ENCODE measurements at places on chromosomes 3 and 15.
A peak's percentile ranks its signal among the peaks of the same experiment; 100 is the strongest.

- DNase-seq: no peak
Observed at GRCh38 chr3:164465172-164465571, 613.1 kb downstream of the SI start.

- no peak for DNase-seq
Observed at GRCh38 chr15:78681281-78682003, 40.4 kb upstream of the CHRNB4 start.

DNA sequence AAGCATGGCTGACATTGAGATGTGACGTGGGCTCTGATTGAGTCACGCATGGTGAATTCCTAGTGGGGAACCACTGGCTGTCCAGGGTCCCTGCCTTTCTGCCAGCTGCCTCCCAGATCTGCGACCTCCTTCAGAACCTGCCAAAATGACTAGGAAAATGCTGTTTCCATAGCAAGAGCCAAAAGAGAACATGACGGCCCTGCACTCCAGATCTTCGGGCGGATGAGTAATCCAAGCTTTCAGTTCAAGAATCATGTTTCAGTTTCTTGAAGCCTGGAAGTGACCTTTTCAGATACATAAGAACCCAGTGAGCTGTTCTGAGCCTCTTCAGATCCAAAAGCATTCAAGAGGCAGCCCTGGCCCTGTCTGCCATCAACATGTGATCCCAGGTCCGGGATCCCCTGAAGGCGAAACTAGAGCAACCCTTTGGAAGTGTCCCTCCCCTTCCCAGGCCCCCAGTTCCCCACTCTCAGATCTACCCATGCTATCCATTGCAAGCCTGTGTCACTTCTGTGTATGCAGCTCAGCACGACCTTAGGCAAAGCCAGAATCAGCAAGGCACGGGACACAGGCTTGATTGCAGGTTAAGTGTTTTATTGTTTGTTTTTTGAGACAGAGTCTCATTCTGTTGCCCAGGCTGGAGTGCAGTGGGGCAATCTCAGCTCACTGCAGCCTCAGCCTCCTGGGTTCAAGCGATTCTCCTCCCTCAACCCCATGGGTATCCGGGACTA is 19.7 kb downstream of the ANKRD63 start:
- DNase-seq: no peak

DNA sequence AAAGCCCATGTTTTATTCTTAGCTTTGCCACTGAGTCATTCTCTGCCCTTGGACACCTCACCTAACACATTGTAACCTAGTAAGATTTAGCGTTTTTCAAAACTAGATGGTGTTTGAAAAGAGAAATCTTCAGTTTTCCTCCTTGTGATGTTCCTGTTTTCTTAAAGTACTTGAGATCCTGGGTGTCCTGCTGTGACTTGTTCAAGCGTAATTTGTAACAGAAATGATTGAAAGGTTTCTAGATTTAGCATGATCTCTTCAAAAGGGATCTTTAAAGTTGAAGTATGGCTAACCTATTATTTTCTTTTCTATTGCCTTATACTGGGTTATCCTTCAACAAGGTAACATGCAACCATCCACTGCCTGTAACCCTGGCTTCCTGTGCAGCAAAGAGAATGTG is 32.6 kb upstream of the SPATA16 start:
- DNase-seq: no peak

DNA sequence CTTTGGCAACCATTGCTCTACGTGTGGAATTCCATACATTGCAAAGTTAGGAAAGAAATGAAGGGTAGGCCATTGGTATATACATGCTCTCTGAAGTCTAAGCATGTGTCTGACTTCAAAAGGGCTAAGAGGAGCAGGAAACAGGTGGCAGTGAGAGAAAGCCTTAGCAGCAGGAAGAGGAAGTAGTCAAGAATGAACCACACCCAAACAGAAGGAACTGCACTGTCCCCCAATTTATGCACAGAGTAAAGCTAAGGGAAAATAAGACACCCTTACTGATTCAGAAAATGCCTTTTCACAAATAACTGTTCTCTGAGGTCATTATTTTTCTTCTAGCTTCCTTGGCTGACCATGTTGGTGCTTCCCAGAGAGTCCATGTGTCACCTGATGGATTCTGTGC is 575.4 kb downstream of the NTRK3 start:
- no peak for DNase-seq

- no peak for DNase-seq
Observed at GRCh38 chr15:68525815-68526214, 53.0 kb upstream of the CORO2B start.

DNA sequence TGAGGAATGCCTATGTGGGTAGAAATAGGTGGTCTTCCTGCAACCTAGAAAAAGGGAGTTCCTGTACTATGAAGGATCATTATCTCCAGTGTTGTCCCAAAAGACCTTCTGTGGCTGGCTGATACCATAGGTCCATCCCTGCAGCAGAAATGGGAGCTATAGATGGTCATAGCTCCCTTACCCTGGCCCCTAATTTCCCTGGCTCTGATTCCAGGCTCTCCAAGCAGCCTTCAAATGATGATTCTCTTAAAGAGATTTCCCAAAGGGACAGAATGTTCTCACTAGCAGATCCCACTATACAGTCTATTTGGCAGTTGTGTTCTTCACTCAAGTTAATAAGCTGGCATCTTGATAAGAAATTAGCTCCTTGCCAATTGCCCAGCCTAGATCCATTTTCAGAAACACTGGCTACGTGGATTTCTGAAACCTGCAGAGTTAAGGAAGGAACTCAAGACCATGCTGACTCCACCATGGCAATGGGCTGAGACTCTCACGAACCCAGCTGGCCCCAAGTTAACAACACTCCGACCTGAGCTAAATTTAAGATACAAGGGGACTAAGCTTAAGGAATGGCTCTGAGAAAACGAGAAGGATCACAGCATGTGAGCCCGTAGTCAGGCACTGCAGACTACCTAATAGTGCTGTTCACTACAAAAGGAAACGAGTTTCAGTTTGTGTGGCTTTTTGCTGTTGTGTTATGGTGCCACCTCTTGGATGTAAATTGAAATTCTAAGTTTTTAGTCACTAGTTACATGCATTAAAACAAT is 11.4 kb downstream of the C15orf40 start:
- no peak for DNase-seq

- peak; percentile 77 for DNase-seq
Observed at GRCh38 chr15:65902373-65902772, 33.1 kb downstream of the RAB11A start.

DNA sequence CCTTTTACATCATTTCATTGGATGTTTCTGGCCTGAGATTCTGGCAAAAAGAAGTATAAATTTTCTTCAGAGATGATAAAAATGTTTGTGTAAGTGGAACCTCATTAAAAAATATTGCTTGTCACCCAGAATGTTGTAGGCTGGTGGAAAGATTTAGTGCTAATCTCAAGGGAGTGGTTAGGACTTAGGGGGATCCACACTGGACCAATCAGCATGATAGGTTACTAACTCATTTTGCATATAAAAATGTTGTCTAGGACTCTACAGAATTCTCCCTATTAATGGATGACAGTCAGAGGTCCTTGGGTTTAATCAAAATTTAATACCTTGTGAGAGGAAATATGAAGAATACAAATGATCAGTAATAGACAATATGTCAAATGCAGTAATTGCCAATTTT is 108.6 kb upstream of the TNIK start:
- DNase-seq: no peak

DNA sequence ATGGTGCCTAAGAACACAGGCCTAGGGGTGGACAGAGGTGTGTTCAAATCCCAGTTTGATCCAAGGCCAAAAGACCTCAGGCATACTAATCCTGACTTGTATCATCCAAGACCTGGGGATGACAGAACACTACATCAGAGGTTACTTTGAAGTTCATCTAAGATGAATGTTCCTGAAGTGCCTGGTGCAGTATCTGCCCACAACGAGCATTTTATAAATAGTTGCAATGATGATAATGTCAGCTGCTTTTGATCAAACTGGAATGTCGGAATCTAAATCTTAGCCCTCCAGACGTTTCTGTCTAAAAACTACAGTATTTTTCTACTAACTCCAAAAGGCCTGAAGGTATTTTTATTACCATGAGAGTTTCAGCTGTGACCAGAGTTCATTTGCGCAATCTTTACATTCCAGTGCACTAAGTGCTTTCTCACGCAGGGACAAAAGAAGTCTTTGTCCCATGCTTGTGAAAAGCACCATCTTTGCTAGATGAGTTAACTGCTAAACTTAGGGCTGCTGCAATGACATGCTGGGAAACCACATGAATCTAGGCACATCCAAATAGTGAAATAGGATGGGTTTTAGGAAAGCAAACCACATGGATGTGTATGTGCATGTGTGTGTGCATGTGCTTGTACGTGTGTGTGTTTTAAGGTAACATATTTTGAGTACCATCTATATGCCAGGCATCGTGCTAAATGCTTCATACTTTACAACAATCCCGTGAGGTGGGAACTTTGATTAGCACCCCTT is 18.1 kb downstream of the ANXA2 start:
- DNase-seq: no peak

- no peak for DNase-seq
Observed at GRCh38 chr15:67089217-67090193, 24.1 kb downstream of the SMAD3 start.

Measured in CD4-positive, alpha-beta T cell treated with Interferon gamma for 1 hour (primary cell).